Effector memory CD8-positive, alpha-beta T cell (primary cell): ENCODE measurements at places on chromosomes 16 and 17.

- H3K27ac ChIP-seq: no peak overlapping the region
- no peak overlapping the region for H3K4me3 ChIP-seq
- peaks cover 20% of the 10 kb centered on the region for H3K4me1 ChIP-seq
- H3K36me3 ChIP-seq: no peaks in the 10 kb centered on the region
Measured at GRCh38 chr16:53726625-53727024, 22.7 kb downstream of the FTO start.

DNA sequence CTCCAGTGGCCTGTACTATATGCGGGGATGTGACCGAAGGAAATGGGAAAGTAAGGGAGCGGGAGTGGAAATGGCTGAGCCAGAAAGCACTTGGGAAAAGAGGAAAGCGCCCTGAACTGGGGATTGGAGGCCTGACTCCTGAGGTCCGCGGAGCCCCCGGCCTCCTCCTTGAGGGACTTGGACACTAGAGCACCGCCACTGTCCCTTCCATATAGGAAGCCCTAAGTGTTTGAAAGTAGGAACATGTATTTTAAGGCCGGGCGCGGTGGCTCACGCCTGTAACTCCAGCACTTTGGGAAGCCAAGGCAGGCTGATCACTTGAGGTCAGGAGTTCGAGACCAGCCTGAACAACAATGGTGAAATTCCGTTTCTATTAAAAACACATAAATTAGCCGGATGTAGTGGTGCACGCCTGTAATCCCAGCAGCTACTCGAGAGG lies 530 bp upstream of the ZDHHC7 start:
- peaks cover 31% of the 10 kb centered on the region for H3K36me3 ChIP-seq
- peak overlapping the region; percentile 98 for H3K4me3 ChIP-seq
- H3K27me3 ChIP-seq: no peaks in the 10 kb centered on the region
- H3K27ac ChIP-seq: peak overlapping the region; percentile 100

- peaks cover 3% of the 10 kb centered on the region for H3K36me3 ChIP-seq
- H3K27ac ChIP-seq: no peak overlapping the region
- H3K27me3 ChIP-seq: peaks cover 29% of the 10 kb centered on the region
- no peak overlapping the region for H3K4me3 ChIP-seq
- H3K4me1 ChIP-seq: no peaks in the 10 kb centered on the region
Measured at GRCh38 chr16:86892509-86892908, 314.2 kb downstream of the FOXL1 start.

- DNase-seq: no peak
- H3K4me3 ChIP-seq: no peak overlapping the region
- peaks cover 2% of the 10 kb centered on the region for H3K36me3 ChIP-seq
- peaks cover 27% of the 10 kb centered on the region for H3K27me3 ChIP-seq
Measured at GRCh38 chr17:50609380-50610074, 25.2 kb upstream of the ABCC3 start.

- no peak overlapping the region for H3K4me3 ChIP-seq
- H3K27me3 ChIP-seq: peaks cover 88% of the 10 kb centered on the region
- H3K4me1 ChIP-seq: no peaks in the 10 kb centered on the region
- DNase-seq: no peak
Measured at GRCh38 chr16:71371237-71371636, 12.7 kb downstream of the CALB2 start.

GRCh38 chr16:5065813-5066212 lies at the start of gene C16orf89:
Gene C16orf89, minus strand, starts transcription at chr16:5065956. Its CDS starts 48 bp downstream, at chr16:5065908.
- H3K27ac ChIP-seq: no peak within 1 kb of the TSS
- H3K4me3 ChIP-seq: no peak within 1 kb of the TSS
- DNase-seq: no peak
- no peaks in the 10 kb centered on the region for H3K36me3 ChIP-seq
- peaks cover 10% of the 10 kb centered on the region for H3K27me3 ChIP-seq
- H3K4me1 ChIP-seq: peaks cover under 1% of the 10 kb centered on the region

GRCh38 chr17:38786372-38786771 lies 13.0 kb downstream of the PIP4K2B start:
- no peaks in the 10 kb centered on the region for H3K27me3 ChIP-seq
- no peak overlapping the region for H3K4me3 ChIP-seq
- no peak overlapping the region for H3K27ac ChIP-seq
- no peak for DNase-seq
- H3K4me1 ChIP-seq: peaks cover 3% of the 10 kb centered on the region
- H3K36me3 ChIP-seq: peaks cover 51% of the 10 kb centered on the region

GRCh38 chr16:4780235-4780634 lies 7.9 kb downstream of the SEPTIN12 start:
- H3K27me3 ChIP-seq: no peaks in the 10 kb centered on the region
- DNase-seq: no peak
- H3K4me3 ChIP-seq: no peak overlapping the region
- no peaks in the 10 kb centered on the region for H3K36me3 ChIP-seq
- no peaks in the 10 kb centered on the region for H3K4me1 ChIP-seq

GRCh38 chr17:44005527-44006271 lies 1.3 kb downstream of the NAGS start:
- peak overlapping the region; percentile 91 for H3K27ac ChIP-seq
- peak overlapping the region; percentile 83 for H3K4me3 ChIP-seq
- peaks cover 17% of the 10 kb centered on the region for H3K4me1 ChIP-seq

DNA sequence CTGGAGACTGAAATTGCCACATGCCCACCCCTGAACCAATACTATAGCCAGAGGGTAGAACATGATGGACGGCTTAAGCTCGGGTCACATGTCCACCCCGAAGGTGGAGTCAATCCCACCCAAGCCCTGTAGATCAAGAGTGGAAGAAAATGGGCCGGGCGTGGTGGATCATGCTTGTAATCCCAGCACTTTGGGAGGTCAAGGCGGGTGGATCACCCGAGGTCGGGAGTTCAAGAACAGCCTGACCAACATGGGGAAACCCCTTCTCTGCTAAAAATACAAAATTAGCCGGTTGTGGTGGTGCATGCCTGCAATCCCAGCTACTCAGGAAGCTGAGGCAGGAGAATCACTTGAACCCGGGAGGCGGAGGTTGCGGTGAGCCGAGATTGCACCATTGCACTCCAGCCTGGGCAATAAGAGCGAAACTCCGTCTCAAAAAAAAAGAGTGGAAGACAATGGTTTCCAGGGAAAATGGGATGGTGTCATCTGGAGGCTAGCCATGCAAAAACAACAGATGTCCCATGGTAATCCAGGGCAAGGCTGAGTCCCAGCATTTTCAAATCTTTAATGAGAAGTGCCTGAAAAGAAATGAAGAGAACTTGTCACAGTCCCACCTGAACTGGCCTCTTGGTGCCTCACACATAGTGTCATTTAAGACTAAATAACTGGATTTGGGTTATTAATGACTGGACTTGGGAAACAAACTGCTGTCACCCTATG lies 30.1 kb downstream of the CD300LF start:
- H3K27me3 ChIP-seq: peaks cover 34% of the 10 kb centered on the region
- no peak overlapping the region for H3K27ac ChIP-seq
- DNase-seq: no peak

DNA sequence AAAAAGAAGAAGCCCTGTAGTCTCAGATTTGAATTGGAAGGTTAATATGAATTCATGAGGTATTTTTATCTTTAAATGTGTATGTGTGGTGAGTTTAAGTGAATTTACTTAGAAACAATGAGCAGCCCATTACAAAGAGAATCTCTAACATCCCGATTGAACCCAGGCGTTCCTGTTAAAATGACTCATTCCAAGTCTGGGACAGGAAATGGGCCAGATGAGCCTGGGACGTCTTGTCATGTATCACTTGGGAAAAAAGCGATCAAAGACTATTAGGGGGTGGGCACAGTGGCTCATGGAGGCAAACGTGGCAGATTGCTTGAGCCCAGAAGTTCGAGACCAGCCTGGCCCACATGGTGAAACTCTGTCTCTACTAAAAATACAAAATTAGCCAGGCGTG lies 81.6 kb downstream of the SEC14L1 start:
- peaks cover 11% of the 10 kb centered on the region for H3K36me3 ChIP-seq
- H3K27ac ChIP-seq: no peak overlapping the region
- no peak for DNase-seq
- no peaks in the 10 kb centered on the region for H3K27me3 ChIP-seq
- no peak overlapping the region for H3K4me3 ChIP-seq

GRCh38 chr16:1909561-1910231 lies 8.5 kb downstream of the HS3ST6 start:
- H3K4me1 ChIP-seq: no peaks in the 10 kb centered on the region
- no peak for DNase-seq
- no peak overlapping the region for H3K4me3 ChIP-seq

DNA sequence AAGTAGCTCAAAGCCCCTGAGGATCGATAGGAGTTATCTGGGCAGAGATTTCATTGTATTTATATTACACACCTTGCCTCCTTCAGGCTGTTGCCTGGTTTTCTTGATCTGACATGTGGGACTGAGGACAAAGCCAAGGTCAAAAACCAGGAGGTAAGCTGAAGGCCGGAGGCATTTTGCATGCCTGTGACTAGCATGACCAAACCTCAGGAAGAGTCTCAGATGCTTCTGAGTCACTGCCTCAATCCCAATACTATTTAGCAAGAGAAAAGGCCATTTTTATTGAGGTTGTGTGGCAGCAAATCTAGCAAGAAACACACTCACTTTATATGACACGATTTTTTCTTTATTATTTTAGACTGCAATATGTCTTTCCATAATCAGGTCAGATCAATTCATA lies 968.1 kb downstream of the CDH11 start:
- no peaks in the 10 kb centered on the region for H3K4me1 ChIP-seq
- H3K4me3 ChIP-seq: no peak overlapping the region
- no peaks in the 10 kb centered on the region for H3K27me3 ChIP-seq
- H3K36me3 ChIP-seq: no peaks in the 10 kb centered on the region
- no peak for DNase-seq

GRCh38 chr17:42760652-42761581 lies at the start of gene RAMP2:
Gene RAMP2, plus strand, starts transcription at chr17:42761227. Its CDS starts 35 bp downstream, at chr17:42761262.
- H3K27ac ChIP-seq: no peak within 1 kb of the TSS
- DNase-seq: no peak
- peaks cover 94% of the 10 kb centered on the region for H3K27me3 ChIP-seq
- H3K36me3 ChIP-seq: peaks cover 6% of the 10 kb centered on the region
- H3K4me3 ChIP-seq: peak within 1 kb of the TSS; percentile 67

- H3K4me3 ChIP-seq: no peak overlapping the region
- peaks cover 5% of the 10 kb centered on the region for H3K36me3 ChIP-seq
- H3K27me3 ChIP-seq: no peaks in the 10 kb centered on the region
- no peaks in the 10 kb centered on the region for H3K4me1 ChIP-seq
Measured at GRCh38 chr16:860891-861290, 60.4 kb upstream of the GNG13 start.

DNA sequence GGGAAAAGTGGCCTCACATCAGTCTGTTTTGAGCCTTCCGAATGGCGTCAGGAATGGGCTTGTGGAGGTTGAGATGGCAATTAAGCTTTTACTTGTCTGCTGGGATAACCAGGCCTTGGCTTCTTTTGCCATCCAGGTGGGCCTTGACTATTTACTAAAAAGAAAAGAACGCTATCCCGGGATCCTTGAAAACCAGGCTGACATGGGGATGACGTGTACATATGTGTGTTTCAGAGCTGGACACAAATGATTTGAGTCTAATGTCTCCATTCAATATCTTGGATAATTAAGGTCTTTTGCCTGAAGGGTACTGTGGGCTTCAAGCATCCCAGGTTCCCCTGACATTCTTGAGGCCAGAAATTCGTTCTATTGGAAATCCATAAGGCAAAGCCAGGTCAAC lies 32.6 kb upstream of the HOXB13 start:
- H3K27me3 ChIP-seq: peaks cover 70% of the 10 kb centered on the region
- no peak overlapping the region for H3K27ac ChIP-seq
- H3K4me1 ChIP-seq: no peaks in the 10 kb centered on the region
- peaks cover 2% of the 10 kb centered on the region for H3K36me3 ChIP-seq

GRCh38 chr17:3838206-3838605 lies 7.8 kb downstream of the NCBP3 start:
- peaks cover 79% of the 10 kb centered on the region for H3K36me3 ChIP-seq
- no peaks in the 10 kb centered on the region for H3K27me3 ChIP-seq
- no peak overlapping the region for H3K4me3 ChIP-seq
- H3K4me1 ChIP-seq: peaks cover 12% of the 10 kb centered on the region
- H3K27ac ChIP-seq: no peak overlapping the region

DNA sequence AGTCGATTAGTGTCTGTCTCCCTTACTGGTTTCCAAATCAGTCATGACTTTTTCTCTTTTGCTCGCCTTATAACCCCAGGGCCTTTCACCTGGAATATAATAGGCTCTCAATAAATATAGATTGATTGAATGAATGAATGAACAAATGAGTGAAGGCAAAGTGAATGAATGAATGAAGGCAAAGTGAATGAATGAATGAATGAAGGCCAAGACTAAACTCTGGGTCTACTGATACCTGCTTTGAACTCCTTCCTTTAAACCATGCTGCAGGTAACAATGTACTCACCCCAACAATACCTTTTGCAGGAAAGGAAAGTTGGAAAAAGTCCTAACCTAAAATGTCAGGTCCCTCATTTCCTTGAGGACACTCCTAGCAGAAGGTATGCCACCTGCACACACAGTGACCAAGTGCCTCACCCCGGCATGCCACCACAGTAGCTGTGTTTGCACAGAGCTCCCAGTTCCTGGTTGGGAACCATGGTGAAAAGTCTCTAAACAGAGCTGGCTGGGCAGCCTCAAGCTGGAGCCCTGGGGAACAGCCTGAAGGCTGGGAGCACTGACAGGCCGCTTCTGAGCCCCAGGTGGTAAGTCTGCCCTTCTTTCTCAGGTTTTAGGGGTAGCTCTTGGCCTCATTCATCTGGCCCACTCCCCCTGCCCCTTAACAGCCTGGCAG lies 42.7 kb upstream of the ANKFN1 start:
- DNase-seq: no peak
- no peak overlapping the region for H3K27ac ChIP-seq
- no peak overlapping the region for H3K4me3 ChIP-seq
- H3K36me3 ChIP-seq: no peaks in the 10 kb centered on the region

- peaks cover 17% of the 10 kb centered on the region for H3K4me1 ChIP-seq
- H3K36me3 ChIP-seq: peaks cover 11% of the 10 kb centered on the region
- H3K4me3 ChIP-seq: peak overlapping the region; percentile 91
Measured at GRCh38 chr17:57085448-57086068, 512 bp downstream of the AKAP1 start.

- H3K27ac ChIP-seq: peak overlapping the region; percentile 88
- no peaks in the 10 kb centered on the region for H3K27me3 ChIP-seq
- DNase-seq: no peak
- peaks cover 21% of the 10 kb centered on the region for H3K36me3 ChIP-seq
- peaks cover 70% of the 10 kb centered on the region for H3K4me1 ChIP-seq
Measured at GRCh38 chr16:87958632-87959031, 7.4 kb downstream of the BANP start.

GRCh38 chr16:19112099-19112407 lies 1.7 kb upstream of the ITPRIPL2 start:
- no peak overlapping the region for H3K4me3 ChIP-seq
- DNase-seq: no peak
- H3K36me3 ChIP-seq: peaks cover 3% of the 10 kb centered on the region
- peaks cover 1% of the 10 kb centered on the region for H3K4me1 ChIP-seq
- peaks cover 14% of the 10 kb centered on the region for H3K27me3 ChIP-seq
- no peak overlapping the region for H3K27ac ChIP-seq

- peaks cover 45% of the 10 kb centered on the region for H3K4me1 ChIP-seq
- peak overlapping the region; percentile 24 for H3K4me3 ChIP-seq
- H3K27ac ChIP-seq: peak overlapping the region; percentile 65
- H3K27me3 ChIP-seq: no peaks in the 10 kb centered on the region
Measured at GRCh38 chr17:74460241-74460640, 6.2 kb upstream of the CD300A start.
